ENCODE measurements at places on chromosomes 12 and 14.

- DNase-seq, result no peak
Measured at GRCh38 chr12:31298515-31298910, 27.4 kb downstream of the SINHCAF start.

- no peak for DNase-seq
Measured at GRCh38 chr12:50803230-50803875, 39.4 kb upstream of the TMPRSS12 start.

GRCh38 chr12:123278101-123278627, 6.5 kb upstream of the CDK2AP1 start:
- no peak for DNase-seq

DNA sequence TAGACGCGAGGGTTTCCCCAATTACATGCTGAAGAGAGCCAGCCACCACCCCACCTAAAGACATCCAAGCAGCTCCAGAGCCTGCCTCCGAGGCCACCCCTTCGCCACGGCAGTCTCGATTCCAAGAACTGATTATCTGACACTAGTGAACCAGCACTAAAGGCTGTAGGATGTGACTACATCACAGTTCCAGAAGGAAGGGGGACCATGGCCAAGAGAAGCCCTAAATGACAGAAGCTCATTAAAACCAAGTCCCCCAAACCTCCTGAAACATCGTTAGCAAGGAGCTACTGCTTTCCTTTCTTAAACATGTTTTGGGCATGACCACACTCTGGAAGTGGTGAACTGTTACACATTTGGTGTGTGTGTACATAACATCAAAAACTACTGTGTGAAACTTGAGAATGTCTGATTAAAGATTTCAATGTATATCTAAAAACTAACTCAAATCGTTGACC, 88.2 kb downstream of the DUSP16 start:
- DNase-seq, result no peak

DNA sequence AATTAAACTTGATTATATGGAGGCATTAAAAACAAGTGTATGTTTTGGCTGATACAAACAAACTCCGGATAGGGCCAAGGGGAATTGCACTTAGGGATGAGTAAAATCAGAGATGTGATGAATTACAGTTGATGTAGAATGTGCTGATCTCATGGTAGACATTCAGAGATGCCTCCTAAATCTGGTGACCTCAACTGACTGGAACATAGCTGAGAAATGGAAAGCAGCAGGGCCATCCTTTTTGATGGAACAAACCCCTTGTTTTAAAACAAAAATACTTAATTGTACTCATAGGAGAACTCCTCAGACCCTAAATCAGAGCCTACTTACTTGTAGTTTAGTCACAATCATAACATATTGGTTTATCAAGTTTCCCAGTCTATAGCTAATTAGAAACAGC, 122.8 kb downstream of the C12orf75 start:
- DNase-seq, result no peak

DNA sequence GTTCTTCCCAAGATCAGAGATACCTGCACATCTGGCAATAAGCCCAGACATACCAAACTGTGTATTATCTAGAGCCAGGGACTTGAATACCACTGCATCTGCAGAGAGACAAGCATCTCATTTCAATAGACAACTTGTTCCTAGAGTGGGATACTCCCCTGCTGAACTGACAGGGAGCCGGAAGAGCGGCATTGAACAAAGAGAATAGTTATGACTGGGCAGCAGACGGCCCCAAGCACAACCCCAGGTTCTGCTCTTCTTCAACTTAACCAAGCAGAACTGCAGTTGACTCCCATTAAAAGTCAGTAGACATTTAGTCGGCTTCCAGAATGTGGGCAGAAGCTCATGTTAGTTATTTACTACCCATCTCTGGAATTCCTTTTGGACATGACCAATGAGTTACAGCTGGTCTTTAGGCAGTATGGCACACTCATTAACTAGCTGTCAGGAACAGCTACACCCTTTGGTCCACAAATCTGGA, 112.9 kb downstream of the HMGA2 start:
- no peak for DNase-seq

- DNase-seq, result no peak
Measured at GRCh38 chr12:124693111-124693723, 125.8 kb upstream of the NCOR2 start.

DNA sequence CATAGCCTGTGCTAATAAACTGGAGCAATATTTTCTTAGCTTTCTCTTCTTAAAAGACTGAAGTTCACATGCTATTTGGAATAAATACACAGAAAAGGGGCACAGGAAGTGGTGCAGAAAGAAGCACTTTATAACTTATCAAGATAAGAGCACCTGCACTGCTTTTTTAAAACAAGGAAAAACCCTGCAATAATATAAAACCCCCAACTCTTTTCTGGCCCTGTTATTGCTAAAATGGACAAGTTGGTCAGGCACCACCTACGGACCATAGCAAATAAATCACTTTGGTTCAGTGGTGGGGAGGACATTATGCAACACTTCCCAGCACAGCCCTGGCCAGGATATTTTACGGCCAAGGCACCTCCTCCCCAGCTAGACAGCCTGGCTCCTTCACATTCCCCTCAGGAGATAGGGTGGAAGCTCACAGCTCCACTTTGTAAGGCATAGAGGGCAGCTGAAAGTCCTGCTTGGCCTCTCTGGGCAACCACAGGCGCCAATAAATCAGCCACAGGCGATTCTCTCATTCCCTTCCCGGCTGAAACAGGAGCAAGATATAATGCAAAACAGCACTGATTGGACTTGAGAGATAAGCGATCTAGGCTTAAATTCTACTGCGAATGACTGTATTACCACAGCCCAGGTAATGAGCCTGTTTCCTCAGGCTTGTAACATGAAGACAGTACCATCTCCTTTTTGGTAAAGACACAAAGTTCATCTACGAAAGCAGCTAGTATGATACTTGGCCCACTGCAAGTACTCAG, 2.0 kb downstream of the ZBTB25 start:
- DNase-seq, result peak; percentile 12

DNA sequence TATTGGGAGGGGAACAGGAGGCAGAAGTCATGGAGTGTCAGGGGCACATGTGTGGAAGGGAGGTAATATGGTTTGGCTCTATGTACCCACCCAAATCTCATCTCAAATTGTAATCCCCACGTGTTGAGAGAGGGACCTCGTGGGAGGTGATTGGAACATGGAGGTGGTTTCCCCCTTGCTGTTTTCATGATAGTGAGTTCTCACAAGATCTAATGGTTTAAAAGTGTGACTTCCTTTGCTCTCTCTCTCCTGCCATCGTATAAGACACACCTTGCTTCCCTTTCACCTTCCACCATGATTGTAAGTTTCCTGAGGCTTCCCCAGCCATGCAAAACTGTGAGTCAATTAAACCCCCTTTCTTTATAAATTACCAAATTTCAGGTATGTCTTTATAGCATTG, 41.6 kb upstream of the CDK17 start:
- no peak for DNase-seq

GRCh38 chr12:12349711-12350665, at the start of gene MANSC1:
Gene MANSC1, minus strand, starts transcription at chr12:12350242. Its CDS starts 6,928 bp downstream, at chr12:12343314.
- peak; percentile 70 for DNase-seq

DNA sequence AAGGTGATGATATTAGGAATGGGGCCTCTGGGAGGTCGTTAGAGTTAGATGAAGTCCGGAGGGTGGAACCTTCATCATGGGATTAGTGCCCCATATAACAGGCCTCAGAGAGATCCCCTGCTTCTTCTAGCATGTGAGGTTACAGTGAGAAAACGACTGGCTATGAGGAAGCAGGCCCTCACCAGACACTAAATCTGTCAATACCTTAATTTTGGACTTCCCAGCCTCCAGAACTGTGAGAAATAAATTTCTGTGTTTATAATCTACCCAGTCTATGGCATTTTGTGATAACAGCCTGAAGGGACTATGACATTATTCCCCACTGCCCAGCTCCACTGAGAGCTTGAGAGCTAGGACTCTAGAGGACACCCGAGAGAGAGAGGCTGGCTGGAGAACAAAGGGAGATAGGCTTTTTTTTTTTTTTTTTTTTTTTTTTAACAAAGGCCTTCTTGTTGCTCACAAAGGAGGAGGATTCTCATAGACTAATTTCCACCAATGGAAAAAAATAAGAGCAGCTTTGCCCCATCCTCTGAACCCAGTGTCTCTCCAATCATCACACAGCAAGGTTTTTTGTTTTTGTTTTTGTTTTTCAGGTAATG, 87.8 kb upstream of the EEA1 start:
- DNase-seq, result no peak

DNA sequence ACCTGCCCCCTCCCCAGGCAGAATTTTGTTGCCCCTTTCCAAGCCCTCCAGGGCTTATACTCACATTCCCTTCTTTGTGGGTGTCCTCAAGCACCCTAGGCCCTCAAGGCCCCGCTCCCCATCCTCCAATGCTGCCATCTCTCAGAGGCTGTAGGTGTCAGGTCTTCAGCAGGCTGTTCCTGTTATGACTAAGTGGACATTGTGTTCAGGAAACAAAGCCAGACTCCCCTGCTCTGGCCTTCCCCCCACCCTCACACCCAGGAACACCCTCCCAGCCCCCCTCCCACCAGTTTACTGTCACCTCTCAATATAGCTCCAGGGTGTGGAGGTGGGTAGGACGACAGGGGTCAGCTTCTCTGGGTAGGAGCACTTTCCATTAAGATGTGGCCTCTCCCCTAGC, 1.4 kb upstream of the MYH6 start:
- no peak for DNase-seq

DNA sequence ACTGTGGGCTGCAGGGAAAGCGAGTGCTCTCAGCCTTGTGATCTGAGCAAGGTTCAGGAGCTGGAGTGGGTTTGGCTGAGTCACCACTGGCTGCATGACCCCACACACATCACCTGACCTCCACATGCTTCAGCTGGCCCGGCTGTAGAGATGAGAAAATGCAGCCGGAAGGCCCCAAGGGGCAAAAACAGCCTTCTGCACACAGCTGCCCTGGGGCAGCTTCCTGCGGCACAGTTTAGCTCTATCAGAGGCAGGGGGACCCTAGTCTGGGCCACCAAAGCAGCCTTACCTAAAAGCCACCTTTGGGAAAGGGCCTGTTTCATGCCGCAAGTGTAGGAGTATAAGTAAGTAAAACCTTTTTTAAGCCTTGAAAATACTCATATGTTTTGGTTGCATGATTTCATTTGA, 123.3 kb downstream of the SSPN start:
- no peak for DNase-seq

DNA sequence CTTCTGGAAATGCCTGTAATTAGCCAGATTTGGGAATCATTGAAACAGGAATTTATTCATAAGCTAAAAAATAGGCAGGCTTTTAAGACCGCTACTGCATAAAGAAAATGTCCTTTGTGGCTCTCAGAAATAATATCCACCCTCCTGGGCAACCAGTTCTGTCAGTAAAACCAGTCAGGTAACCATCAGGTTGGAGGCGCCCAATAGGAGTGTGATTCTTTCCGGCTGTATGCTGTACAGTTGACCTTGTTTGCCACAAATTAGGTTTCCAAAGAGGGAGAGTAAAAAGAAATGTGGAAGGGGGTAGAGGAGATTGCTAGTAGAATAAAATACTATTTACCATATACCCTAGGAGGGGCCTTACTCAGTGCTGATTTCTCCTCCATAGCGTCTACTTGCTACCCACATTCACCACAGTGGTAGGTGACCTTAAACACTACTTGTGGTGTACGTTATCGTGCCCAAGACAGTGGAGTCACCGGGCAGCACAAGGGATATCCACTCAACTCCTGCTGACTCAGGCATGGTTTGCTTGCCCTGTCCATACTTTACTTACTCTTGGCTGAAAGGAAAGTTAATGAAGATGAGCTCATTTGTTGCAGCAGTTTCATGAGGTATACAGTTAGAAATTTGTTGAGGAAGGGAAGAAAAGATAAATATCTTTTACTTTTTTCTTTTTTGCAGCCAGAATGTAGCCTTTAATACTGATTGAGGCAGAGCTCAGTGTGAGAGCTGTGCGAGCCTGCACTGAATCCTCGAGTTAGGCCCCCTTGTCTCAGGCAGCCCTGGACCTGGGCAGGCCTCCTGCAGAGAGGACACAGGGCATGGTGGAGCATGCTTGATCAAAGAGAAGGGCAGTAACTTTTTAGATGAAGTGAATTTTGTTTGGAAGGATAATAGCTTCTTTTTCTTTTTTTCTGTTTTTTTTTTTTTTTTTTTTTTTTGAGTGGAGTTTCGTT, 76.7 kb downstream of the DIP2B start:
- DNase-seq, result no peak

DNA sequence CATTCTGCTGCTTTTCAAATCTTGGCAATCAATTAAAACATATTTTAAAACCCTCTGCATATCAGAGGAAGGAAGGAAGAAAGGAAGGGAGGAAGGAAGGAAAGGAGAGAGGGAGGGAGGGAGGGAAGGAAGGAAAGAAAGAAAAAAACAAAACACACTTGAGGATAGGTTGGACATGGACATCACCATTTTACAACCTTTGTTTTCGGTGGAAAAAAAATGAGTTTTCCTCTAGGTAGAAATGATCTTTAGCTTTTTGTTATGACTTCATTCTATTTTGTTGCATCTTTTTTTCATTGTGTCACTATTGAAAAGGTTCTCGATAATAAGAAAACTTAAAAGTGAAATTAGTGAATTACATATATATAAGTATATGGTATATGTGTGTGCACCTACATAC, 522.9 kb downstream of the NOVA1 start:
- no peak for DNase-seq

GRCh38 chr12:49273726-49274395, 9.0 kb downstream of the TUBA1C start:
- no peak for DNase-seq

DNA sequence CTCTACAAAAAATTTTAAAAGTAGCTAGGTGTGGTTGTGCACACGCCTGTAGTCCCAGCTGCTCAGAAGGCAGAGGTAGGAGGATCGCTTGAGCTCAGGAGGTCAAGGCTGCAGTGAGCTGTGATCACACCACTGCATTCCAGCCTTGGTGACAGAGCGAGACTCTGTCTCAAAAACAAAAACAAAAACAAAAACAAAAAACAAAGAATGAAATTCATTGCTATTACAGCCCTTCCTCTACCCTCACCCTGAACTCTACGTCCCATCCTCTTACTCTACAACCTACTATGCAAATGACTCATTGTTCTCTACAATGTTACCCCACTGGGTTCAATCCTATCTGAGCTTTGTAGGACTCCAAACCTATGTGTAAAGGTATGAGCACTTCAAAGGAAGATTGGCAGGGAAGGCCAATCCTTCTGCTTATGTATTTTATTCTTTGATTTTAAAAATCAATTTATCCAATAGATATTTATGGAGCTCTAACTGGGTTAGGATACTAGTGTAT, 39.3 kb downstream of the NINJ2 start:
- no peak for DNase-seq

Data from WERI-Rb-1 (cell line).